Amygdala (tissue), 56 donors: ENCODE measurements at places on chromosomes 3 and 15.

DNA sequence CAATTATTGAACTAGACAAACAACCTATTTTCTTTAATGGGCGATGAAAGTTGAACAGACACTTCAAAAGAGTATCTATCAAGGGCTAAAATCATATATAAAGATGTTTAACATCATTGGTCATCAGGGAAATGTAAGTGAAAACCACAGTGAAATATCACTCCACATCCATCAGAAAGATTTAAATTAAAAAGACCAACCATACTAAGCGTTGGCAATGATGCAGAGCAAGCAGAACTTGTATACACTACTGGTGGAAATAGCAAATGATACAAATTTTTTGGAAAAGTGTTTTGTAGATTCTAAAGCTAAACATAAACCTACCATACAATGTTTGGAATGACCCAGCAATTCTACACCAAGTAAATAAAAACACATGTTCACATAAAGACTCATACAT is 65.9 kb upstream of the THBS1 start:
- DNase-seq = no peak

DNA sequence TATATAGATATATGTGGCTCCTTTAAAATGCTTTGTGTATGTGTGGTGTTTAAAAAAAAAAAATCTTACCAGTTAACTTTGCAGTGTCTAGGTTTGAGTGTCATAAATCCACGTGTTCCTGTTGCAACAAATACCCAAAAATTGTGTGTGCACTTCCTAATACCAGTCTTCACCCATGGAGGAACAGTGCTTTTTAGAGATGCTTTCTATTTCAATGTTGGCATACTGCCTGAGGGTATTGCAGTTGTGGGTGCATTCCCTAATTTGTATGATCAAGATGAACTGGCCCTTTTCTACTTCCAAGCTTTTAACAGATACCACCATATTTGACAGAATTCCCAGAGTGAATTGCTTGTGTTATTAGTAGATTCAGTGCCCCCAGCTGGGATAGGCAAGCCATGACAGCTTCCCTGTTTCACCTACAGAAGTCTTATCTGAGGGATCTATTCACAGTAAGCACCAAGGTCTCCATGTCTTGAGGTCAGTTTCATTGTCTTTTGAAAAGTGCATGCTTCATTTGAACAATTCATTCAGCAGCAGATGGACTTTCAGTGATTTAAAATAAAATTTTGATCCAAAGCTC is 68.9 kb upstream of the GOLGA6B start:
- DNase-seq = no peak

DNA sequence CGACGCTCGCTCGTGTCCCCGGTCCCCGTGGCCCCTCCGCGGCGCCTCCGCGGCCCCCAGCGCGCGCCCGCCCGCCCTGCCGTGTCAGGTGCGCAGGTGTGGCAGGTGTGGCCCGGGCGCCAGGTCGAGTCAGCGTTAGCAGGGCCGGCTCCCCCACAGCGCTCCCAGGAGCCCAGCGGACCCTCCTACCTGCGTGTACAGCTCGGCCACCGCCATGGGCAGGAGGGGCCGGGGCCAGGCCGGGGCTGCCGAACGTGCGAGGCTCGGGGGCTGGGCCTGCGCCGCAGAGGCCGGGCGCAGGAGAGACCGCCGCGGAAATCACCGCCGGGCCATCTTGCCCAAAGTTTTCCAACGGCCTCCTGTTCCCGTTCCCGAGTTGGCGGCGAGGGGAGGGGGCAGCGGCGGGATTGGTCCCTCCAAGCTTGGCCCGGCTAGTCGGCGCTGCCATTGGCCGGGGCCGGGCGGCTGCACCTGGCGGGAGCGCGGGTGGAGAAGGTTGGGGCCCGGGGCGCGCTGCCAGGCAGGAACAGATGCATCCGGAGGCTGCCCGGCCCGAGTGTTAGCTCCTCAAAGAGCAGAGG is at the start of gene MYO5C:
TSS of gene MYO5C (minus strand) at position 384 of the 581 bp plus-strand sequence. CDS start at position 216, 168 bp downstream.
- DNase-seq = no peak

DNA sequence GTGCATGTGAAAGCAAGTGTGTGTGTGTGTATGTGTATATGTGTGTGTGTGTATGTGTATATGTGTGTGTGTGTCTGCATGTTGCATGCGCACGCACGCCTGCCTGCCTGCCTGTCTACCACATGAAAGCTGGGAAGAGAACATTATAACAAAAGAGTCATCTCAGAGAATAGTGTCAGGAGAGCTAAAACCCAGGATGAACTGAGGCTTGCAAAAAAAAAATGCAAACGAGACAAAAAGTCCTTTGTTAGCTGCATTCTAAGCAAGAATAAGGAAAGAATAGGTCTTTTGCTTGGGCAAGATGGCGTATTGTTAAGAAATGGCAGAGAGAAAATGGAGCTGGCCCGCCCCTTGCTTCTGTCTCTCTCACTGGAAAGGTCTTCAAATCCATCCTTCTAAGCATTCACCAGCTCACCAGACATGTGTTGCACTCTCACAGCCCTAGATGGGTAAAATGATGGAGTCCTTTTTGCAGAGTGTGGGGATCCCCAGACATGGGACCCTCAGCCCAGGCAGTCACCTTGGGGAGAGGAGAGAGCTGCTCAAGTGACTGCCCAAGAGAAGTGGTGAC is 16.4 kb downstream of the WNT7A start:
- no peak for DNase-seq

DNA sequence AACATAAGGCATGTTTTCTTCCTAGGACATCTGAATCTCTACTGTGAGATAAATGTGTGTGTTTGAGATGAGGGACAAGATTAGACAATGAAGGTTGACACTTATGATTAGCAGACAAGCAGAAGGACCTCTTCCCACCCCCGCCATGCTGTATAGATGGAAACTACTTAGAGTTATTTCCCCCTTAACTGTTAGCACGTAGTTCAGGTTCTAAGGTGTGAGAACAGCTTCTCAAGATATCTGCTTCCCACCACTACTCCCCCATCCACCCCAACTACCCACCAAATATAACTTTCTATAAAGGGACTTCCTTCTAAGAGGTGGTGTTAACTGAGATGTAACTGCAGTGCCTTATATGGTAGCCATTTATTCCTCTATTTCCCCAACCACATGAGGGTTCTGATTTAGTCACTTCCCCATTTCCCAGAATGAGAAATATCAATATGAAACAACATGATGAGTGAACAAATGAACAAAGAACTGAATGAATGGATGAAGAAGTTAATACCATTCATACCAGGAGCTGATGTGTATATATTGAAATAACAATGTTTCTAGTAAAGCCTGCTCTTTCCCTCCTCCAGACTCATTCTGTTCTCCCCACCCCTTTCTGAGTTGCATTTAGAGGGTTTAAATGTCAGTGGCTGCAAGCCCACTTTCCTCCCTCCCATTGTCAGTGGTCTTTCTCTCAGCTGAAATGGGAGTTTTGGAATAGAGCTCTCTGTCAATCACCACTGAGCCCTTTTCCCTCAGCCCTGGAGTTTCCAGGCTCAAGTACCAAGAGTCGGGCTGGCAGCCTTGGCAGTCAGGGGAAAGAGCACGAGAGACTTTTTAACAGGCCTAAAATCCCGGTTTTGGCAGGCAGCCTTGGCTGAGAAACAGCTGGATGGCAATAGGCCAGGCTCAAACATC is 7.7 kb upstream of the RFTN1 start:
- no peak for DNase-seq

DNA sequence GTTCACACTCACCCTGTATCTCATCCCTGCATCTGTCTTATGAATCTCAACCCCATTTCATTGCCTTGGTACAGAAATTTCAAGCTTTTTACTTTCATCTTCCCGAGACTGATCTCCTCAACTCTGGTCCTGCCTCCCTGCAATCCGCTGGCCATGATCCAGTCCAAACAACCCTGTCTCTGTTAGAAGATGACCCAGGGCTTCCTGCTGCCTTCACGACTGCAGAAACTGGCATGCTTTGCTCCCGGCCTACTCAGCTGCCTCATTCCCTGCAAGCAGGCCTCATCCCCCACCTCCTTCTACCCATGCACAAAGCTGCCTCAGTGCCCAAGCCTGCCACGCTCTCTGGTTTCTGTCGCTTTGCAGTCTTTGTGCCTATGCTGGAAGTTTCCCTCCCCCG is 12.4 kb downstream of the HES1 start:
- no peak for DNase-seq

- no peak for DNase-seq
Observed at GRCh38 chr3:194561306-194561974, 71.8 kb downstream of the TMEM44 start.

- no peak for DNase-seq
Observed at GRCh38 chr3:151316267-151316991, at the start of gene GPR87. Gene GPR87 (minus strand): TSS chr3:151316820. CDS start chr3:151300100, 16,720 bp downstream.

DNA sequence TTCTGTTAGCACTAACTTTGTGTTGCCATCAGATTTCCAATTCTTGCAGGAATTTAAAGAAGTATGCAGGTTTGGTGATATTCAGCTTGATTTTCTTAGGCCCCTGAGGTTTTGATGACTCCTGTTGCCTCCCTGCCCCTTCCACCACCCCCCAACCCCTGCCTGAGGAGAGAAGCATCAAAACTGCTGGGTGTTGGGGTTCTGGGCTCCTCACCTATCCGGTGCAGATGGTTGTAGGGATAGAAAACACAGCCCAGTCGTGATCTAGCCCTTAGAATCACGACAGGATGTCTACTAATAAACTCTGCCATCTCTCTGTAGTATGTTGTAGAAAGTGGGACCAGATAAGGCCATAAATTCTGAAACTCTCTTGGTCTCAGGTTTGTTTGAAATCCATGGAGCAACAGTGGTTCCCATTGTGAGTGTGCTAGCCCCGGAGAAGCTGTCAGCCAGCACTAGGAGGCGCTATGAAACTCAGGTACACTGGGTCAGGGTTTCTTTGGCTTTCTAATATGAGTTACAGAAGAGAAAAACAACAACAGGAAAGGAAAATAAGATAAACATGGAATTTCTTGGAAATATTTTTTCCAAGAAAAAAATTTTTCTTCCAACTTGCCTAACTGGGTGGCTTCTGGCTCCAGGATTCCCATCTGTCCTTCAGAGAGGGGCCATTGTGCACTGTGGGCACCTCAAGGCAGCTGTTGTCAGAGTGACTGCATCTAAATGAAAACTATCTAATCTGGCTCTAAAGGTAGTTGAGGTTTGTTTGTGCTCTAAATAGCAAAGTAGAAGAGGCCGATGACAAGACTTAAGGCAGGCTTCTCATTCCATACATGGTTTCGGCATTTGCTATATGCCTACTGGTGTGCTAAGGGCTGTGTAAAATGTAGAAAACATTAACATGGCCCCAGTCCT is 8.7 kb downstream of the SRP14 start:
- no peak for DNase-seq

GRCh38 chr3:124985349-124985748 is 50.8 kb upstream of the MUC13 start:
- DNase-seq = no peak

- no peak for DNase-seq
Observed at GRCh38 chr15:53644660-53645059, 114.8 kb downstream of the WDR72 start.

GRCh38 chr15:64770626-64771025 is 4.8 kb downstream of the RBPMS2 start:
- no peak for DNase-seq

DNA sequence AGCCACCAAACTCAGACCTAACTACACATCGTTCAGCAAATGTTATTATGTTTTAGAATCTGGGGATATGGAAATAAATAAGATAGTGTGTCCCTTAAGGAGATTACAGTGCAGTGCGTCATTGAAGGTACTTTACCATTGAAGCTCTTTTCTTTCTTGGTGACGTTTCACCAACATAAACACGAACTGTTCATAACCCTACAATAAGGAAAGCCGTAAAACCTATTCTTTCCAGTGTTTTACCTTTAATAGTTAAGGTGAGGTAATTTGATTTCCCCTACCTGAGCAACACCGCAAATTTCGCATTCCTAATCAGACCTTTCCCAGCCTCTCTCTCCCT is 826 bp downstream of the CCDC66 start:
- DNase-seq = no peak

GRCh38 chr15:52505151-52505550 is 23.5 kb downstream of the MYO5A start:
- no peak for DNase-seq

DNA sequence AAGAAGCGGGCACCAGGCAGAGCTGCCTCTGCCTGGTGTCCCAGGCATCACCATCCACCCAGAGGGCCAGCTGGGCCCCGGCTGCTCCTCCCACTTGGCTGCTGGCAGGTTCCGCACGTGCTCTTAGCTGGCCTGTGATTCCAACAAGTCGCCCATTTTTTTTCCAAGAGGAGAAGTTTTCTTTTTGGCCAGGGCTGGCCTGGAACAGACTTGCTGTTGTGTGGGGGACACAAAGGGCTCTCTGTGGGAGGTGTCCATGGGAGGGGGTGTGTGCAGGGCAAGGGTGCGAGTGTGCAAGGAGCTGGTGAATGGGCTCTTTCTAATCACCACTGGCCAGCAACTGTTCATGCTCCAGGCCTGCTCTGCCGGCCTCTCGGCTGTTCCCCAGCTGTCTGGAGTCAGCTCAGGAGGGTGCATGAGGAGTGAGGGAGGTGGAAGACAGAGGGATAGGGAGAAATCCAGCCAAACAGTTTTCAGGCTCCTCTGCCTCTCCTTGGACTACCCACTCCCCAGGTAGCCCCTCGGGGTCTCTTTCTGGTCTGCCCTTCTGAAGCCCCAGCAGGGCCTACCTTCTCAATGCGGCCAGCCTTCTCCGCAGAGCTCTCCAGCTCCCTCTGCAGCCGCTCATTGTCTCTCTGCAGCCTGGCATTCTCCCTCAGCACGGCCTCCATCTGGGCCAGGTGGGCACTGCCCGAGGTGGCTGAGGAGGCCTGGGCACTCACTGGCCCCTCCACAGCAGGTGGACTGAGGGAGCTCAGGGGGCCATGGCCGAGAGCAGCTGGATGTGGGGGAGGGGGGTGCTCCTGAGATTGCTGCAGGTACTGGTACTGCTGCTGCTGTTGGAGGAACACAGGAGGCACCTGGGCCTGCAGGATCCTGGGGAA is 7.1 kb downstream of the AMOTL2 start:
- peak; percentile 76 for DNase-seq

DNA sequence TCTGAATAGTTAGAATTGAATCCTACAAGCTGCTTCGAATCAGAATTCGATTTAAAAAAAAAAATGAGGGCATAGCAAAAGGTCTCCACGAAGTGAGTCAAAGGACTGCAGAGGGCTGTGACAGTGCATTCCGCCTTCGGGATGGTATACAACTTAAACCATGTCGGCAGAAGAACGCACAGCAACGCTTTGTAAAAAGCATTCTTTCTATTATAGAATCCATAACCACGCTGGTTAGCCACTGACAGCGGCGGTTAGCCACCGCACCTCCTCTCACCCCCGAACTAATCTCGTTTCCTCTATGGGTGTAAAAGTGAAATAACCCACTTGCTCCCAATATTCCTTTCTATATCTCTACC is 664 bp upstream of the PIK3CA start:
- no peak for DNase-seq

- DNase-seq = peak; percentile 38
Observed at GRCh38 chr15:72339777-72340177, 19.8 kb upstream of the CELF6 start.
